CD14-positive monocyte (primary cell): ENCODE measurements at places on chromosomes 5 and 9.
A peak's percentile ranks its signal among the peaks of the same experiment; 100 is the strongest.

DNA sequence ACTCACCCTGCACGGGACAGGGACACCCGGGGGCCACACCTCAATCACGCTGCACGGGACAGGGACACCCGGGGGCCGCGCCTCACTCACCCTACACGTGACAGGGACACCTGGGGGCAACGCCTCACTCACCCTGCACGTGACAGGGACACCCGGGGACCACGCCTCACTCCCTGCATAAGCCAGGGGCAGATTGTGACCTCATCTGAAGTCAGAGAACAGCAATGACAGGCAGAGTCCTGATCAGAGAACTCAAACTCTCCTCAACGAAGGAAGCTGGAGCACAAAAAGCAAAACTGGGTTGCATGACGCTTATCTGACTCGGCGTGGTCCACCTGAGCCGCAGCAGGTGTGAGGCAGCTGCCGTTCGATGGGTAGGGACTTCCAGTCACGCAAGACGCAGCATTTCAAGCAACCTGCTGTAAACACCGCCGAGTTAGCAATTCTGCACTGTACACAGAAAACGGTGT, 3.2 kb downstream of the TERT start:
- DNase-seq = no peak

GRCh38 chr5:103232393-103232999, 26.1 kb upstream of the MACIR start:
- peak; percentile 22 for DNase-seq

- no peak for DNase-seq
Observed at GRCh38 chr5:137148159-137148558, 351.0 kb downstream of the SPOCK1 start.

DNA sequence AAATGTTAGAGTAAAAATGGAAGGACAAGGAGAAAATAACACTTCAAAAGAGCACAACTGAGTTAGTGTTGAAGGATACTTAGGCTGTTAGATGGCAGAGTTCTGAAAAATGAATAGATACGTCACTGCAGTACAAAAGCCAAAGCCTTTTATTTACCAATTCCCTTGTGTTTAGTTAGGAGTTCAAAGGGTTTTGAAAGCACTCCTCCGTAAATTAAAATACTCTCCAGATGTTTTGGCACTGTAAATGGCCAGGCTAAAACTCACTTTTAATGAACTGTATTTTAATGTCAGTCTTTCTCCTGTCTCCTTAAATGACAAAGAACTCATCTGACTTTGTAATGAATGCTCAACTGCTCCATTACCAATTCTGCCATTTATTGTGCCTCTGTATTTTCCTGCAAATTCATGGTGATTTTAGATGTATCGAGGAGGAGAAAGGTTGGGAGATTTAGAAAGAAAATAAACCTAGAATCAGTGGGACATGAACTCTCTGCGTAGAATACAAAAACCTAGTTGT, 1727.2 kb downstream of the MAT2B start:
- no peak for DNase-seq

DNA sequence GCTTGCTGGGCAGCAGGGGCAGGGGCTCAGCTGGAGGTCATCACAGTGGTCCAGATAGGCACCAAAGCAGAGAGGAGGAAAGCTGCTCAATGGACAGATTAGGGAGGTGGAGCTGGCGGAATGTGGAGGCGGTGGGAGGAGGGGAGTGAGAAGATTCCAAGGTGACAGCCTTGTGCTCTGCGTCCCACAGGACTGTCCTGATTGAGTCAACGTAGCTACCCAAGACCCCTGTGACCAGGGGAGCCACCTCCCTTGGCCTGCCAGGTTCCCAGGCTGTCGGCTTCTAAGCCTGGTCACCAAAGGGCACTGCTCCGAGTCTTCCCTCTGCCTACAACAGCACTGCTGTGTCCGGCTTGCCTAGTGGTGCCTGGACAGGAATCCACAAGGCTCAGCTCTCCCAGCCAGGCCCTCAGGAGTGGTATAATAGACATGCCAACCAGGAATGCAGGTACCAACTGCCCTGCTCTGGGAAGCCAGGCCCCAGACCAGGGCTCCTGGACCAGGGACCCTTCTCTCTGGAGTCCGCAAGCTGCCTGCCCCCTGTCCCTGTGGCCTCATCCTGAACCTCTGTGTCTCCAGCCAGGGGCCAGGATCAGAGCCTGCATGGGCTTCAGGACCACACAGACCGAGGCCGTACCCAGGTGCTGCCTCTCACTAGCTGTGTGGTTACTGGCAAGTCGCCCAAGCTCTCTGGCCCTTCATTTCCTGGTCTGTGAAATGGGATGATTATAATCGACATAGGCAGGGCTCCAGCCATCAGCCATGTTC, 67.9 kb downstream of the STK10 start:
- DNase-seq = no peak

DNA sequence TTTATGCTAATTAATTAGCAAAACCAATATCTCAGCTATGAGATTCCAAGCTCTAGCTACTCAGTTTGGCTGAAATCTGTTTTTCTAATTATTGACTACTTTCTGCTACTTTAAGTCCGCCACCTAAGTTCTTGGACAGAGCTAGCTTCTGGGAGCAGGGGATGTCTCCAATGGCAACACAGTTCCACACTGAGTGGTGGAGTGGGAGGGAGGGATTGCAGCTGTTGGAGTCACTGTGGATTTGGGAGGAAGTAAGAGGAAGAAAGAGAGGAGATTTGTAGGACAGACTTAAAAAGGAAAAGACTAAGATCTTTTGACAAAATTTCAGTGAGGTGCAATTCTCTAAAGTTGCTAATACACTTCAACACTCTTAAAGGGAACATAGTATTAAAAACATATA, 450.8 kb downstream of the NFIB start:
- DNase-seq = no peak

GRCh38 chr9:130741831-130742449, 48.4 kb downstream of the EXOSC2 start:
- DNase-seq = no peak

DNA sequence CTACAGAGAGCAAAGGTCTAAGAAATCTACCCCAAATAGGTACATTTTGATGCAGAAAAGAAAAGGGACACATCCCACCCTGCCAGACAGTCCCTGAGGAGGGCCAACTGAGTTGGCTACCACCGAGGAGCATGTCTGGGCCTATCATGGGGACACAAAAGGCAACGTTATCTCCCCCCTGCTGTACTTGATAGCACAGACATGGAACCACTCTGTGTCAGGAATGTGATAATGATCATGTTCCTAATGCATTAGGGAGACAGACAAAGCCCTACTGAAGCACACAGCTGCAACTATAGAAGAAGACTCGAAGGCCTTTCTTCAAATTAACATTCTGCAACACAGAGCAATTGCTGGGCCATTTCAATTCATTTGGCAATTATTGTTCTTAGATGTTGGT, 84.5 kb downstream of the ENC1 start:
- no peak for DNase-seq

- no peak for DNase-seq
Observed at GRCh38 chr9:615756-616155, 225.7 kb upstream of the DMRT1 start.

GRCh38 chr5:159902444-159903121, 13.7 kb upstream of the ADRA1B start:
- no peak for DNase-seq

- DNase-seq = no peak
Observed at GRCh38 chr5:163563112-163563511, 57.7 kb downstream of the MAT2B start.

DNA sequence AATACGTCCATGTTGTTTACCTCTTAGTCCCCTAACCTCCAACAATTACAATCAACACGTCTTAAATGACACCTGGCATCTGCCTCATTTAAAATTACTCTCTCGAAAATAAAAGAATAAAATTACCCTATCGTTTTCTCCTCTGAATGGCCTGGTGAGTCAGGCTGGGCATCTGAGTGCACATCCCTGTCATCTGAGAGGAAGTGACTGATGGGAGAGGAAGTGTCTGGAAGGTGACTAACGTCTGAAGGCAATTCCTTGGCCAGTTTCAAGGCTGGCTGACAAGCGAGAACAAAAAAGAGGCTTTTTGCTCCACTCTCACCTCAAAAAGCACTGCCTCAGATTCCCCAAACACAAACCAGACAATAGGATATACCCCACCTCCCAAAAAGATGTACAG, 57.7 kb downstream of the MAPKAP1 start:
- DNase-seq = peak; percentile 94

- no peak for DNase-seq
Observed at GRCh38 chr9:33426843-33427293, 20.5 kb downstream of the AQP3 start.

GRCh38 chr5:126869005-126869451, 92.1 kb downstream of the LMNB1 start:
- DNase-seq = no peak

DNA sequence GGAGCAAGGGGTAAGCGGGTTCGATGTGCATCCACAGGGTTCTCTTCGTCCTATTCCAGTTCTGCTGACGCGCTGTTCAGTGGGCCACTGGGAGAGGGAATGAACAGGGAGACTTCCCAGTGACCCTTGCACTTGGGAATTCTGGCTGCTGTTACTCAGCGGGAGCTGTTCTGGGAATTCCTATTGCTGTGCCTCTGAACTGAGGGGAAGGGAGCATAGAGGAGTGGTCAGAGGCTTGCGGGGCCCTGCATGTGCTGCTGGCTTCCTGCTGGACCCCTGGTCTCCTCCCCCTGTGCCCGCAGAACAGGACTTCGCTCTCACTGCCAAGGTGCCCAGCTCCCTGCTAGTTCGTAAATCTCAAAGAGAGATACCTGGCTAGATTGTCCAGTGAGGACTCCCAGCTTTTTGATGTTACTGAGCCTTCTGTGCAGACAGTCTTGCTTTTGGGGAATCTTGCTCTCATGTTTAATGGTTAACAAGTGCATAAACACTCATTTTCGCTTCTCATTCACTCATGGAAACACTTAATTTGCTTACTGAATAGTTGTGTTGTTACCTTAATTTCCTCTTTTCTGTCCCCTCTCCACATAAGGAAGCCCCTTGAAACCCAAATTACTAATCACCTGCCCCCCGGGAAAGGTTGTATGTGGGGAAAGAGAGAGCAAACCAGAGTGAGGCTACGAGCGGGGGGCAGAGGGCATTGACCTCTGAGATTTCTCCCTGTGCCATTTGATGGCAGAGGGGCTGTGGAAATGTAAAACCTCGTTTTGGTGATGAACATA, 5.9 kb downstream of the TRIO start:
- DNase-seq = no peak

- DNase-seq = no peak
Observed at GRCh38 chr9:37999588-38000189, 69.3 kb downstream of the SHB start.

GRCh38 chr5:136228136-136228757, 35.3 kb upstream of the SMIM32 start:
- no peak for DNase-seq

DNA sequence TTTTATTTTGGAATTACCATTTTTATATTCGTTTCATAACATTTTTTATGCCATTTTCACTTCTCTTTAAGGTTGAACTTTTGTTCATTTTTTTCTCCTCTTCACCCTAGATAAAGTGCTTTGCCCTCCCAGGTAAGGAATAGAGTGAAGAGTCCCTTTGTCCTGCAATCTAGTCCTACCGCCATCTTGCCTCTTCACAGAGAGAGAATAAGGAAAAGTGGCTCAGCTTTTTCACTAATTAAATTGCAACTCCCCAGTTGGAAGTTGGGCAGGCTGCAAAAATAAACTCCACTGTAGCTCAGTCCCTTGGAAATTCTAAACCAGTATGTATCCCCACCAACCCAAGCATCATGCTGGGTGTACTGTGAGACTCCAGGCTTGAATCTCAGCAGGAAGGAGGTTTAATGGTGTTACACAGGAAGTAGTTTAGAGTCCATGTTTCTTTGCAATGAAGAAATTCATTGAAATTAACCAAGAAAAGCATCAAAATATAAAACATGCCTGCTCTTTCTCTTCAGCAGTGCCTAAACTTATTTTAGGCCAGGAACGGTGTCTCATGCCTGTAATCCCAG, 60.3 kb upstream of the PCSK1 start:
- no peak for DNase-seq

- DNase-seq = no peak
Observed at GRCh38 chr5:123540534-123540933, 28.6 kb downstream of the CSNK1G3 start.
